Inflammatory macrophage treated with lipopolysaccharide for 1 hour (primary cell): ENCODE measurements at places on chromosomes 16 and 17.

- no peak for DNase-seq
Measured at GRCh38 chr17:12789075-12789480, 220 bp upstream of the ARHGAP44 start.

- peak; percentile 67 for DNase-seq
Measured at GRCh38 chr16:23952128-23952970, 116.6 kb downstream of the PRKCB start.

GRCh38 chr16:56635441-56635967 lies 3.0 kb upstream of the MT1A start:
- DNase-seq, result no peak

- no peak for DNase-seq
Measured at GRCh38 chr17:35907691-35908090, 22.9 kb downstream of the RDM1 start.

DNA sequence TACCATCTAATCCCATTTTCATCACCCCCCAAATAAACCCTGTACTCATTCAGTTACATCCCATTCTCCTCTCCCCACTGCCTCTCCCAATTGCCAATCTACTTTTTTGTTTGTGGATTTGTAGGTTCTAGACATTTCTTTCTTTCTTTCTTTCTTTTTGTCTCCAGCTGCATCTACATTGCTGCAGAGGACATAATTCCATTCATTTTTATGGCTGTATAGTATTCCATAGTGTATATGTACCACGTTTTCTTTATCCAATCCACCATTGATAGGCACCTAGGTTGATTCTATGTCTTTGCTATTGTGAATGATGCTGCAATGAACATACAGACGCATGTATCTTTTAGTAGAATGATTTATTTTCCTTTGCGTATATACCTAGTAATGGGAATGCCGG lies 6.3 kb upstream of the CRYM start:
- DNase-seq, result no peak

GRCh38 chr16:86910161-86910769 lies 331.9 kb downstream of the FOXL1 start:
- no peak for DNase-seq

GRCh38 chr16:12547608-12547922 lies 256.1 kb downstream of the CPPED1 start:
- no peak for DNase-seq

DNA sequence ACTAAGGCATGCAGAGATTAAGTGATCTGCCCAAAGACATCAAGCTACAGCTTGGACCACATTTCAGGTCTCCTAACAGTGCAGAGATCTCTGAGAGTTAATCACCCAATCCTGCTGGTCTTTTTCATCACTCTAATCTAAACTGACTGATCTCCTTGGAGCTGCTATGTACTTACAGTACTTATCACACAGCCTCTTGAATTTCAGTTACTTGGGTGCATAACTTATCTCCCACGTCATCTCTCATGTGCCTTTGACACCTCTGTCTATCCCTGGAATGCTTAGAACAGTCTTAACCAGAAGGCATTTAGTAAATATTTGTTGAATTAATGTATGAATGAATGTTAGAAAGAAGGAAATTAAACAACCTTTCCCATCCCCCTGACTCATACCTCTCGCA lies 139.0 kb downstream of the SNX11 start:
- DNase-seq, result no peak

DNA sequence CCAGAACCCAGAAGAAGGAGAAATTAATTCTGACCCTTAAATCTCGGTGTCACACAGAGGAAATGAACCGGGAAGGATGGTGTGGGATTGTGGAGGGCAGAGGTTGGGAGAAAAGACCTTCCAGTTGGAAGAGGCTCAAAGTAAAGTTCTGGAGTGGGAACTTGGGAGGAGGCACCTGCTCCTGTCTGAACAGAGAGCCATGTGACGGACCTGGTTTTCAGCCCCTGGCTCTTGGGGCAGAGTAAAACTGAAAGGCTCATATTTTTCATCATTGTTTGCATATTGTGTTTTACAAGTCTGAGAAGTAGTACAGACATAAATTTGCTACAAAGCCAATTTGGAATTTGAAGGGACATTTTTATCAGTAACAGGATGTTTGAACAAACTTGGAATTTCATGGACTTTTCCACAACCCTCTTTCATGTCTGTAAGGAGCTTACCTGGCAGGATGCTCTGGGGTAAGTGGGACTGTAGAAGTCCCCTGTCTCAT lies 24.4 kb upstream of the SEC14L1 start:
- no peak for DNase-seq

DNA sequence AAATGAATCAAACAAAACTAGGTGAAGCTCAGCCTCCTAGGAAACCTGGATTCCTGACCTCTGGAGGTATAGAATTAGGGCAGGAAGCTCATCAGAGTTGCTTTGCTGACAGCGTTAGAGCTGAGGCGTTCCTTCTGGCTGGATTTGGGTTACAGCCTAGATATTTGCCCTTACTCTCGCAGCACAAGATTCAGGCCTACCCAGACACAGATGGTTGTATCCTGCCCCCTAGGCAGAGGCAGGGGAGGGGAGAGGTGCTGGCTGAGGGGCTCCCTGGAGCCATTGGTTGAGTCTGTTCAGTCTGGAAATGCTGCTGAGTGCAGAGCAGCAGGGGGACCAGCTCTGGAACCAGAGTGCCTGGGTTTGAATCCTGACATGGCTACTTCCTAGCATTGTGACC lies 78.4 kb downstream of the MPRIP start:
- no peak for DNase-seq

DNA sequence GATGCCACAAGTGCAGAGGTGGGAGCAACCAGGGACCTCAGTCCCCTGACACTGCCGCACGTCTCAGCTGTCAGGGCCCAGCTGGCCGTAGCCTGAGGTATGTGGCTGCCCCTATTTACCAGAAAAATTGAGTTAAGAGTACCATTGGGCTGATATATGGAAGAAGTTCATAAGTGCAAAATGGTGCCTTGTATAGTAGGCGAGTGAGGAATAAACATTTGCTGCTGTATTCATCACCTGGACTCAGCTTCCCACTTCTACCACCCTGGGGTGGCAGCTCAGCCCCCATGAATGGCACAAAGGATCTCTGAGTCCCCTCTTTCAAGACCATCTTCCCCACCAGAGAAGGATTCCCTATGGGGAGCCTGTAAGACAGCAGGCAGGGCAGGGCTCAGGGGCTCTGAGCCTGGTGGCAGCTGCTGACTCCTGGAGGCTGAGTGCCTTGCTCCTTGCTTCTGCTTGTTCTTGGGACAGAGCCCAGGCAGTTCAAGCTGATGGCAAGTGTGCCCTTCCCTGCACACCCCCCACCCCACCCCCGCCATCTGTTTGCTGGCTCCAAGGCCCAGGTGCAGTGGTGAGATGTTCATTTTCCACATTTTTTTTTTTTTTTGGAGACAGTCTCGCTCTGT lies 29.0 kb downstream of the TRPV2 start:
- DNase-seq, result no peak

GRCh38 chr16:11507991-11508390 lies 78.7 kb downstream of the LITAF start:
- DNase-seq, result no peak

GRCh38 chr17:8131844-8132441 lies 8.0 kb upstream of the HES7 start:
- no peak for DNase-seq

DNA sequence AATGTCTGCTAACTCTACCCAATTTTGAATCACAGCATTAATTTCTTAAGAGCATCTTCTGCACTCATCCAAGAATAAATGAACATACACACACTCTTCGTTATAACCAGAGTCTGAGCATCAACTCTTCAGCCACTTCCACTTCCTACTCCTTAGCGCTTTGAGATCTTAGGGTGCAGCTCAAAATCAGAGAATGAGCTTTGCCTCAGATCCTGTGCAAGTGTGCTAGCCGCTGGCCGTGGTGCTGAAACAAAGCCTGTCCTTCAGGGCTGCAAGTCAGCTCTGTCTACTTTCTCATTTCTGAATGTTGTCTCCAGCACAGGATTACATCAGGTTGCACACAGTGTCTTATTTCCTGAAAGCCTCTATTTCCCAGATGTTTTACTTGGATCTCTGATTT lies 165.4 kb downstream of the AIPL1 start:
- DNase-seq, result no peak

GRCh38 chr16:81673432-81673831 lies 105.7 kb upstream of the PLCG2 start:
- no peak for DNase-seq

DNA sequence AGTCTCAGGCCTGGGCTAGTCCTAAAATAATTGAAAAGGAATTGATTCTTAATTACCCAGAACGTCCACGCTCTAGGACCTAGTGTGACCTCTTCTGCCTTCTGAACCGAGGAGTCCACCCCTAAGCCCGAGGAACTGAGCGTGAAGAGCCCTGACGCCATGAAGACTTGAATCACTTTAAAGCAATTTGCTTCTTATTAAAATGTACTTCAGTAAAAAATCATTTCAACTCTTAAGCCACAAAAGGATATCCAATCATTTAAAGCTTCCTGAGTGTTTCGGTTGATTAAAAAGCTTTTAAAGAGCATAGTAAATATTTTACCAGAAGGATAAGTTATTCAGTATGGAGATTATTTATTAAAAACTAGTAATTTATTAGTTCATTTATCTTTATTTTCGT lies 11.6 kb downstream of the HSBP1 start:
- DNase-seq, result no peak

DNA sequence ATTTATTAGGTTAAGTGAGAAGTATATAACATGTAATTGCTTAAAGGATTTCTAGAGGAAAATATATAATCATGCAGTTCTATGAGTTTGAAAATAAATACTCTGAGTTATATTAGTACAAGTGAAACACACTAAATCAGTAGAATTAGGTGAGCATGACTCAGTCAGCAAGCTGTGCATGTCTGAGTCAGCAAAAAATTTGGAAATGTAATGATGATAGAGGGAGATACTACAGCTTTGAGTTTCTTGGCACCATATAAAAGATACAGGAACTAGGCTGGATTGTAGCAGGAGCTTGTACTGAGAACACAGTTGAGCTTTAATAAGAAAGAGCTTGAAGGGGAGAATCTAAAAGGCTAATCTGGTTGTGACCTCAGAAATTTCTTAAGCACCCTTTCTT lies 1224.6 kb downstream of the CDH8 start:
- no peak for DNase-seq

- no peak for DNase-seq
Measured at GRCh38 chr17:27368151-27368795, 74.4 kb downstream of the WSB1 start.

DNA sequence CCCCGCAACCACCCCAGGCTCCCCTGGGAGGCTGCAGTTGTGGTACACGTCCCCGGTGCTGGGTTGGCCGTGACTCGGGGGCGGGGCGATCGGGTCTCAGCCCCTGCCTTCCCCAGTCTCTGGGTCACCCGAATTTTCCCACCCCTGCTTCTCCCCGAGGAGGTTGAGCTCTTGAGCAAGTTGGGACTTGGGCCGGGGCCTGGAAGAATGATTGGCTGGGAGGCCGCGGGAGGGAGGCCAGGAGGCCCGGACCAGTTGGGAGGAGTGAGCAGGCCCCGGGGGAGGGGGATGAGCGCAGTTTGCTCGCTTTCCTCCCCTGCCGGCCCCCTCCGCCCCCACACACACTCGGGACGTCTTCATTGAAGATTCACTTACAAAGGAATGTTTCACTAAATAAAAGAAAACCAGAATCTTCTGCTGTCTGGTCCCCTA lies 4.5 kb upstream of the HEXIM1 start:
- DNase-seq, result peak; percentile 65

- DNase-seq, result no peak
Measured at GRCh38 chr17:62676952-62677596, 49.6 kb downstream of the MRC2 start.
